ENCODE measurements at places on chromosomes 2 and 18.

- DNase-seq: no peak
These were observed 74.3 kb downstream of the SNTG2 start for GRCh38 chr2:1024981-1025380.

DNA sequence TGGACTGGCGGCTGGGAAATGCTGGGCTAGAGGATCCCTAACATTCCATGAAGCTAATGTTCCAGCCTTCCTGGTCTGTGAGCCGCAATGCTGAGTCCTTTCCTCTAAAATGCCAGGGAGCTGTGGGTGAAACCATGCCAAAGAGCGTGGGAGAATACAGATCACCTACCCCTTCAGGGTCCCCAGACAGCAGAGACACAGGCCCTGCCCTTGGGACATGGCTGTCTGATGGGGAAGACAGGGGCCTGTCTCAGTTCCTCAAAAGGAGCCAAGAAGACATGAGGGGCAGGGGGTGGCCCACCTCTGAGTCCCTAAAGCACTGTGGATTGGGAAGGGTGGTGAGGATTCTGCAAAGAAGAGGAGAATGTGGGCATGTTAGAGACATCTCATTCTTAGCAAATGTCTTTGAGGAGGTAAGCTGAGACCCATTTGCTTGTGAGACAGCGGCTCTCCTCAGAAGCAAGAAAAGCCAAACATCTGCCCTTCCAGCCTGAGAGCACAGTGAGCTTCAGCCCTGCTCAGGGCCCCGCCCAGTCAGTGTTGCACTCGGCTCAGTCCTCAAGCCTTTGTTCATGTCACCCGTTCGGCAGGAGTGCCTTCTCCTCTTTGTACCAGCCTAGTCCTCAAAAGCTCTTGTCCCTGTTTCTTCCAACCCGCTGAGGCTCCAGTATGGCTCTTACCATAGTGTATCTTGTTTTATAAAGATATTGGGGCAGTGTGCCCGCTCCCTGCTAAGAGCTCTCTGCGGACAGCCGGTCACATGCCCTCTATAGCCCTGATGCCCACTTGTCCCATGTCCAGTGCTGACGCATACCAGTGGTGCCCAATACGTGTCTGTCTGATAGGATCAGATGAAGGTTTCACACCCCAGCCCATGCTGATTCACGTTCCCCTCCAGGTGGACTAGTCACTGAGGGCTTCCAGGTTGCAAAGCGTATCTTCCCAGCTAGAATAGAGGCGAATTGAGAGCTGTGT, 286.2 kb downstream of the CYP26B1 start:
- no peak for DNase-seq

- DNase-seq: no peak
These were observed 255.5 kb downstream of the RIT2 start for GRCh38 chr18:42860011-42860410.

DNA sequence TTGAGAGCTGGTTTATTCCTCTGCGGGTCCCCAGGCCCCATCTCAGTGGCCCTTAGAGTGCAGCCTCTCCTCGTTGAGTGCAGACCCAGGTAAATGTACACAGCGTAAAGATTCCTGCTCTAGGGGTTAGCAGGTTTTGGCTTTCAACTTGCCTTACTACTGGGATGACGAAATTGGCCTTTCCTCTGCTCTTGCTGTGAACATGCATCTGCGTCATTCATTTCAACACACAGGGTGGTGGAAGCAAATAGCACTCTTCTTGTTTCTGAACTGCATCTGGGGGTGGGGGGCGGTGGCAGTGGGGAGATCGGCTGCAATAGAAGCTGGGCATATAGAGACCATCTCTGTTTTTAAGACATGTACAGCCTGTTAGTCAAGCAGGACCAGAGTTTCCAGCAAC, 16.5 kb upstream of the SLC16A14 start:
- DNase-seq: no peak

GRCh38 chr2:230924470-230925341, at the start of gene GPR55:
Gene GPR55, minus strand, starts transcription at chr2:230925242. Its CDS starts 14,280 bp downstream, at chr2:230910962.
- peak; percentile 39 for DNase-seq

GRCh38 chr2:68719912-68720311, 14.7 kb upstream of the ARHGAP25 start:
- peak; percentile 43 for DNase-seq

DNA sequence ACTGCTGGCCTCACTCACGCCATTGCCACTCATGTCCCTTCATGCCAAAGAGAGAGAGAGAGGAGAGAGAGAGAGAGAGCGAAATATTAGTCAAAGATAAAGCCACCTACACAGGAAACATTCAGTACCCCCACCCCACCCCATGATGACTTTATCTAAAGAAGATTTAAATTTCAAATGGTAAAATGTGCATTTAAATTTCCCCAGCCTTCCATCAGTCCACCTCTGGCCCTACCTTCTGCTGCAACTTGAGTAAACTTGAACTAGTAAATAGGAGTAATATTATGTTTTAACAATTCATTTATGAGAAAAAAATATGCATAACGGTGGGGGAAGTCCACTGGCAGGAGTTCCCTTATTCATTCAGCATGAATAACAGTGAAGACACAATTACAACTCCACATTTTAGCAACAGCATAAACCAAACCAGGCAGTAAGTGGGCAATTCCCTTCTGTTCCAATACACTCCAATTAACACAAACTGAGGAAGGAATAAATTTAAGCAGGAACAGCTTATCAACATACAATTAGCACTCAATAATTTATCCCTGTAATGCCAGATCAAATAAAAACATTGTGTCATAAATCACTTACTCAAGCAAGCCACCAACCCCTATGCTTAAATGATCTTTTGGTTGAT, 264.2 kb downstream of the LNPK start:
- DNase-seq: no peak

- DNase-seq: no peak
These were observed 65.7 kb upstream of the GLI2 start for GRCh38 chr2:120669971-120670370.

DNA sequence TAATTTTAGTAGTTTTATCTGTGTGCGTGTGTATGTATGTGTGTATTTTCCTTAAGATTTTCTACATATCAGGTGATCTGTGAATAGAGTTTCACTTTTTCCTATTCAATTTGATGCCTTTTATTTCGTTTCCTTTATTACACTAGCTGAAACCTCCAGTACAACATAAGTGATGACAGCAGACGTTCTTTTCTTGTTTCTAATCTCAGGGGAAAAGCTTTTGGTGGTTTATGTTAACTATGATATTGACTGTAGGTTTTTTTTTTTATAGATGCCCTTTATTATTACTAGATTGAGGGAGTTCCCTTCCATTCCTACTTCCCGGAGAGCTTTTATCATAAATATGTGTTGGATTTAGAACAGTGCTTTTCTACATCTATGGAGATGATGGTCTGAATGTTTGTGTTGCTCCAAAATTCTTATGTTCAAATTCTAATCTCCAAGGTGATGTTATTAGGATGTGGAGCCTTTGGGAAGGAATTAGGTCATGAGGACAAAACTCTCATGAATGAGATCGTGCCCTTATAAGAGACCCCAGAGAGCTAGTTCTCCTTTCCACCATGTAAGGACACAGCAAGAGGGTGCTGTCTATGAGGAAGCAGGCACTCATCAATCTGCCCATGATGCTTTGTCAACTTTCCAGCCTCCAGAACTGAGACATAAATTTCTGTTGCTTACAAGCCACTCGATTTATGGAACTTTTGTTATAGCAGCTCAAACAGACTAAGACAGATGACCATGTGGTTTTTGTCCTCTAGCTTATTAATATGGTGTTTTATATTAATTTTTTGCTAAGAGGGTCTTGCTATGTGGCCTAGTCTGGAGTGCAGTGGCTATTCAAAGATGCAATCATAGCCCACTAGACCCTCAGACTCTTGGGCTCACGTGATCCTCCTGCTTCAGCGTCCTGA, 5.9 kb upstream of the RHBDD1 start:
- no peak for DNase-seq
